RPMI7951 (cell line): ENCODE measurements at places on chromosomes 5 and 9. TPM values are rescaled to one million over a fixed set of nuclear protein-coding genes. Genes with fewer than 3 reads are reported as not detected.

DNA sequence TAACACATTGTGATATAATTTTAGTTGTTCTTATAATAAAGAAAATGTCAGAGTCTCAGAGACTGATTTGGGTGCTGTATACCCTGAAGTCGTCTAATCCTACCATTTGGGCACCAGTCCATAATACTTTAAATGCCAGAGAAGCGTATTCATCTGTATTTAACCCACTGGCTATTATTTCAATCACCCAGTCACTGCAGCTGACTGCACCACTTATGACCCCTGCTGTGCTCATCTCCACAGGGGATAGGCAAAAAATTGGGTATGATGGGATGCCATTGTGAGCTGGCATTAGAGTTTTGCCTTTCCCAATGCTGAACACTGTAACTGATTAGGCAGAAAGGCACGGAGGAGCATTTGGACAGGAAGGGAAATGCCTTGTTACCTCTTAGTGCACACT lies 599.7 kb downstream of the CAAP1 start:
- DNase-seq = peak; percentile 90

GRCh38 chr9:6793203-6793602 lies 35.4 kb downstream of the KDM4C start:
- DNase-seq = no peak

DNA sequence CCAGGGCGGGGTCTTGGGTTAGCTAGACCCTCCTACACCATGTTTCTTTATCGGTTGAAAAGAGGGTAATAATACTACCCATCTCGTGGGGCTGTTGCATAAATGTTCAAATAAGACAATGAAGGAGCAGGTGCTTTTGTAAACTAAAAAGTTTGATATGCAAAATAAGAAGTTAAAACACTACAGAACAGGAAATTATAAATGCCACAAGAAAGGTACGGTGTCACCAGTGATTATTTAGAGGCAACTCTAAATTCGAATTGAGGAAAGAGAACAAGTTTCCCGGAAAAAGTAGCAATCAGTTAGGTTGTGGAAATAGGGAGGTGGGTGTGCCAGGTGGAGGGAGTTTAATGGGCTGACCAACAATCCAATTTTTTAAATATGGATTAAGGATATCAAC lies 2.5 kb upstream of the PHF19 start:
- no peak for DNase-seq

- peak; percentile 86 for DNase-seq
Observed at GRCh38 chr5:176784218-176785165, 25.9 kb upstream of the UNC5A start.

DNA sequence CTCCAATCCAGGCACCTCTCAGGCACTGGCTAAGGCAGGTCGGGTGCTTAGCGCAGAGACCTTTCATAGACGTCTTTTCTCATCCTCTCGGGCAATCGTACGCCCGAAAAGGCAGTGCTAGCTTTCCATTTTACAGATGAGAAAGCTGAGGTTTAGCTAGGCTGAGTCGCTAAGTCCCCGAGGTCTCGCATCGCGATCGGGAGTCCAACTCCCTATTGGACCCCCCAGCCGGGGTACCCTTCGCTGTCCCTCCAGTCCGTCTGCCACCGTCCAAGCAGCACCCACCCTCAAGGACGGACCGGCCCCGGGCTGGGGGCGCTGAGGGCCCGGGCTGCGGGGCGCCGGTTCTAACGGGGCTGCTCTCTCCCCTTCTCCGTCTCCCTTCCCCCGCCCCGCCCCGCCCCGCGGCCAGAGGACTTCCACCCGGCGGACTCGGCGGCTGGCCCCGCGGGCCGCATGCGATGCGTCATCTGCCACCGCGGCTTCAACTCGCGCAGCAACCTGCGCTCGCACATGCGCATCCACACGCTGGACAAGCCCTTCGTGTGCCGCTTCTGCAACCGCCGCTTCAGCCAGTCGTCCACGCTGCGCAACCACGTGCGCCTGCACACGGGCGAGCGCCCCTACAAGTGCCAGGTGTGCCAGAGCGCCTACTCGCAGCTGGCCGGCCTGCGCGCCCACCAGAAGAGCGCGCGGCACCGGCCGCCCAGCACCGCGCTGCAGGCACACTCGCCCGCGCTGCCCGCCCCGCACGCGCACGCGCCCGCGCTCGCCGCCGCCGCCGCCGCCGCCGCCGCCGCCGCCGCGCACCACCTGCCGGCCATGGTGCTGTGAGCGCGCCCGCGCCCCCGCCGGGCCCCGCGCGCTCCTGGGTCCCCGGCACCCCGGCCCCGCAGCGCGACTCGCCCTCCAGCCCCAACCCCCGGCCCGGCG lies 12.5 kb upstream of the EXOSC2 start:
- DNase-seq = peak; percentile 84

DNA sequence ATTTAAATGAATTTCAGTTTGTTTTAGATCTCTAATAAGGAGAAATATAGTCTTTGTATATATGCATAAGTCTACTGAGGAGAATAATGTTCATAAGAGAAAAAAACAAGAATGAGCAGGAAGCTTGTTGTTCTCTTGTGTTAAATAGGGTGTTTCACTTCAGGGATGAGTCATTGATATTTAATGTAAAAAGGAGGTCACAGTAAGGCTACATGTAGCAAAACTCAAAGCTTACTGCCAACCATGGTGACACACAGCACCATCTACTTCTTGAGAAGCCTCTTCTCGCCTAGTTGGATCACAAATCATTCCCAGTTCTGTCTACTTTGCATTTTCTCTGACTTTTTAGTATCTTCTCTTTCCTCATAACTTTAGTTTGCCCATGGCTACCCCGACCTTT lies 1466.0 kb upstream of the C9orf72 start:
- DNase-seq = peak; percentile 7

Gene PTPN3
- 1.6 TPM in 2 replicates for total RNA-seq

Gene ANKRD34B
- not detected in 2 replicates for total RNA-seq

Gene PTPRD
- total RNA-seq = 0.49 and 0.84 TPM in 2 replicates

Gene PLAC8L1
- total RNA-seq = not detected in 2 replicates

Gene SLC34A1
- not detected in 2 replicates for total RNA-seq
